ENCODE measurements at places on chromosomes 13 and 19. TPM values are rescaled to one million over a fixed set of nuclear protein-coding genes. Genes with fewer than 3 reads are reported as not detected.

The ZNF534 gene
- 0.60 TPM for total RNA-seq

The MAP4K1 gene
- total RNA-seq = not detected

The CDC42EP5 gene
- total RNA-seq = 101 TPM

The CBY2 gene
- total RNA-seq = not detected

The NCR1 gene
- total RNA-seq = not detected

The ZSCAN4 gene
- not detected for total RNA-seq

The PTH2 gene
- not detected for total RNA-seq

The GJB2 gene
- total RNA-seq = 0.12 TPM

The PTPRH gene
- total RNA-seq = 7.0 TPM

The FGF21 gene
- total RNA-seq = not detected

All from pericardium fibroblast (primary cell).